GM12892 (cell line): ENCODE measurements at places on chromosomes 4 and X.

DNA sequence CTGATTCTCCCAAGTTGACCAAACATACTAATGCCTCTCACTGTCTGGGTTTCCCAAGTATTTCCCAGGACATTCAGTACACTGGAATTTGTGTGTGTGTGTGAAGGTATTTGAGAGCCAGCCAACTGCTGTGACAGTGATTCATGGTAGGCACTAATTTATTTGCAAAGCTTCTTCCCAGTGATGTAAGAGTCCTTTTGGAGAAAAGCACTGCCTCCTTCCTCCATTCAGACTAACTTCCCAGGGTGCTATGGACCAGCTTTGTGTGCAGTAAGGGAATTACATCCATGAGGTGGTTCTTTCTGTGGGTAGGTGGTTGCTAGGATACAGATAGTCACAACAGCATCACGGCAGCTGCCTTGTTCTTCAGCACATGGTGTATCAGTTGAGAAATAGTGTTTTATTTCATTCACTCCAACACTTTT, 8.7 kb downstream of the EGF start:
- DNase-seq = no peak

DNA sequence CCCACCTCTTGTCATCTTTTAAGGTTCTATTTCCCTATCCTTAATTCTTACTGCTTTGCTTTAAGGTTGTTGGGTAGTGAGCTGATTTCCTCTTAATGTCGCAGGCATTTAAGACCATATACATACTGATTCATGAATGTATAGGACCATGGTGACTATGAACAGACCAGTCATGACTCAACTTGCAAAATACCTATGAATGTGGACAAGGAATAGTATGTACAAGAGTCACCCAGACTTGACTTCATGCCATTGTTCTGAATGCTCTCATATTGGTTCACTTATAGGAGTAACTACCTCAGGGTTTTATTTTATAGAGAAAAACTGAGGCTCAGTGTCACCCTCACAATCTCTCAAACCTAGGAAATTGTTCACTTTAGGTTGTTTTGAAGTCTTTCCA, 44.3 kb downstream of the CCNG2 start:
- no peak for DNase-seq

- DNase-seq = no peak
Measured at GRCh38 chrX:153776611-153777045, 4.2 kb upstream of the SRPK3 start.

- no peak for DNase-seq
Measured at GRCh38 chr4:16229604-16230003, 3.3 kb upstream of the TAPT1 start.

- DNase-seq = no peak
Measured at GRCh38 chrX:118271775-118272174, 74.1 kb upstream of the WDR44 start.

GRCh38 chr4:176438401-176438800, 118.6 kb downstream of the SPCS3 start:
- no peak for DNase-seq

GRCh38 chrX:22699581-22700091, 300.1 kb upstream of the DDX53 start:
- no peak for DNase-seq

DNA sequence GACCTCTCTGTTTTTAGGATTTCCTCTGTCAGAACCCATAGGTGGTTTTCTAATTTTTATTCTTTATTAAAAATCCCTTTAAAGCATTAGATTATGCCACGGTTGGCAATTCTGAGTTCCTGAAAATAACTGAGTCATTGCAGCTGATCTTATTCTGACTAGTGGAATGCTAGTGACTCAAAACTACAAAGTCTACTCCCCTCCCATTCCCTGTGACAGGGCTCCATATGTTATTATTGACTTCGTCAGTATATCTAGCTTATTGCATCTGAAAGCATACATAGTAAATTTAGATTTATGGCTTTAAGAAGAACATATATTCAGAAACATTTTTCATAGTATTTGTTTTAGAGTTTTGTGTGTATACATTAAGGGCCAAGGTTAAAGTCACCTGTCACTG, 38.5 kb downstream of the HERC3 start:
- no peak for DNase-seq
